ENCODE measurements at places on chromosomes 11 and 22. TPM values are rescaled to one million over a fixed set of nuclear protein-coding genes. Genes with fewer than 3 reads are reported as not detected.

GRCh38 chr11:74702383-74703007 lies 28.7 kb downstream of the CHRDL2 start:
- no peaks in the 10 kb centered on the region for H3K4me1 ChIP-seq
- DNase-seq, result no peak
- no peaks in the 10 kb centered on the region for H3K36me3 ChIP-seq
- H3K4me3 ChIP-seq, result no peak overlapping the region

- peaks cover 13% of the 10 kb centered on the region for H3K4me1 ChIP-seq
- no peaks in the 10 kb centered on the region for H3K36me3 ChIP-seq
- DNase-seq, result no peak
- no peaks in the 10 kb centered on the region for H3K27me3 ChIP-seq
- H3K27ac ChIP-seq, result no peak overlapping the region
Measured at GRCh38 chr11:115580927-115581680, 76.9 kb upstream of the CADM1 start.

DNA sequence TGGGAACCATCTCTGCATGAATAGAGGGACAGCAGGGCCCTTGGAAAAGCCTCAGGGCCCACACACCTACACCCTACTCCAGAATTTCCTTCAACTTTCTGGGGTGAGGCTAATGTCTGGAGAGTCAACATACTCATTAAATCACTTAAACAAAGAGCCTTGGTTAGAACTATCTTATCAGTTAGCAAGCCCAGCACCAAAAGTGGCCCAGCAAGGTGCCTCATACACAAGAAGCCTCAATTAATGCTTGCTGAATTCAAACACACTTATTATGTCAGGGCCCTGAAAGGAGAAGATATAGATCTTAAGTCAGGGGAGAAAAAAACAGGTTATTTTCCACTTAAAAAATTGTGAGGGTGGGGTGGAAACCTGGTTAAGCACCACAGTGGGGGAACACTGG lies 61.4 kb downstream of the C11orf58 start:
- H3K27me3 ChIP-seq, result no peaks in the 10 kb centered on the region
- 0 out of 2 replicates have a peak, but pooled peaks cover 4% of the 10 kb centered on the region for H3K4me1 ChIP-seq
- H3K36me3 ChIP-seq, result no peaks in the 10 kb centered on the region
- no peak for DNase-seq
- H3K27ac ChIP-seq, result no peak overlapping the region
- no peak overlapping the region for H3K4me3 ChIP-seq

GRCh38 chr11:24773322-24773721 lies 276.5 kb downstream of the LUZP2 start:
- no peak overlapping the region for H3K4me3 ChIP-seq
- no peak overlapping the region for H3K27ac ChIP-seq
- no peaks in the 10 kb centered on the region for H3K27me3 ChIP-seq

DNA sequence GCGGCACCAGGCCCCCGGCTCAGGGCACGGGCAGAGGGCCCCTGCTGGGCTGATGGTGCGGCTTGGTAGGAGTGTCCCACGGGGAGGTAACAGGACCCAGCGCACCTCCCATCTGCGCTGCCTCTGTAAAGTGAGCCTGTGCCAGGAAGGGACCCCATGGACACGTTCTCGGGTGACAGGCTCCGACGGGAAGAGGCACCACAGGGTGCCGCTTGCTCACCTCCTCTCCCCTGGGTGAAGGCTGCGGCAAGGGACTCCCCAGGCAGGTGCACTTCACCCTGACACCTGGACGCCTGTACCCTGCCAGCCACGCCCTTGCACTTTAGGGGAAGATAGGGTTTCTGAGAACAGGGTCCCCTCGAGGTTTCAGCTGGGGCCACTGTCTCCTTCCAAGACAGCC lies 48.1 kb downstream of the SHANK2 start:
- H3K36me3 ChIP-seq, result no peaks in the 10 kb centered on the region
- H3K27me3 ChIP-seq, result no peaks in the 10 kb centered on the region
- no peak overlapping the region for H3K27ac ChIP-seq
- no peak for DNase-seq
- H3K4me1 ChIP-seq, result no peaks in the 10 kb centered on the region

GRCh38 chr11:111602865-111603610 lies 789 bp downstream of the SIK2 start:
- peak overlapping the region; percentile 93 for H3K4me3 ChIP-seq
- H3K4me1 ChIP-seq, result peaks cover 13% of the 10 kb centered on the region
- no peak for DNase-seq
- H3K27ac ChIP-seq, result peak overlapping the region; percentile 74
- H3K27me3 ChIP-seq, result no peaks in the 10 kb centered on the region
- no peaks in the 10 kb centered on the region for H3K36me3 ChIP-seq

Gene CREB3L1
- total RNA-seq, result 1.0 TPM

Gene PYGM
- total RNA-seq, result 0.35 TPM

Gene PIH1D2
- 0.51 TPM for total RNA-seq

Gene CASP12
- not detected for total RNA-seq

Data from GM12878 (cell line).